NCI-H1694 (cell line): ENCODE measurements at places on chromosomes 1 and 21.

- no peak for DNase-seq
These were observed 30.1 kb upstream of the DUSP23 start for GRCh38 chr1:159750621-159751020.

- no peak for DNase-seq
These were observed 1.2 kb downstream of the RAB25 start for GRCh38 chr1:156062189-156062588.

GRCh38 chr1:71839876-71840275 is 442.5 kb downstream of the NEGR1 start:
- no peak for DNase-seq

DNA sequence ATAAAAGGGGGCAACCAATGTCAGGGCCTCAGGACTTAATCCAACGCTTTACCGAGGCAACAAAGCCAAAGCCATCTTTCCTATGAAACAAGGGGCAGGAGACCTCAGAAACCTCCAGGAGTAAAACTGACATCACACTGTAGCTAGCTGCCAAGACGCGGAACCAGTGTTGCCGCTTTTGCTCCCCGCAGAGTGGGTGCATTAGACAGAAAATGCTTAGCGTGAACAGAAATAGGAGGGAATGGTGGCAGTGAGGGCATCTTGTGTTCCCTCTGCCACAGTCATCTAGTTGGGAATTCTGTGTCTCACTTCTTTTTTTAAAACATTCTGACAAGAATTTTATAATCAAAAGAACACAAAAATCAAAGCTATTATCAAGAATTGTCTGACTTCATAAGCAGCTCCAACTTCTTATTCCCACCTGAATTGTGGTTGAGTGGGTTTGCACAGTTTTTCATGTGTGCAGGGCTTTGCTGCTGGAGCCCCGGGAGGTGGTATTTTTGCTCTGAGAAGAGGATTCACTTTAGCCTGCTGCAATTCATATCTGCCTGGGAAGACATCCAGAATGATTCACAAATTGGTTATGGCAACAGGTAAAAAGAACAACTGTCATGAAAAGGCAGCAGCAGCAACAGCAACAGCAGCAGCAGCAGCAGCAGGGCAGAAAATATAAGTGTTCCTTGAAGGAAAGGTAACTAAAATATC is 82.2 kb upstream of the DIRAS3 start:
- no peak for DNase-seq

DNA sequence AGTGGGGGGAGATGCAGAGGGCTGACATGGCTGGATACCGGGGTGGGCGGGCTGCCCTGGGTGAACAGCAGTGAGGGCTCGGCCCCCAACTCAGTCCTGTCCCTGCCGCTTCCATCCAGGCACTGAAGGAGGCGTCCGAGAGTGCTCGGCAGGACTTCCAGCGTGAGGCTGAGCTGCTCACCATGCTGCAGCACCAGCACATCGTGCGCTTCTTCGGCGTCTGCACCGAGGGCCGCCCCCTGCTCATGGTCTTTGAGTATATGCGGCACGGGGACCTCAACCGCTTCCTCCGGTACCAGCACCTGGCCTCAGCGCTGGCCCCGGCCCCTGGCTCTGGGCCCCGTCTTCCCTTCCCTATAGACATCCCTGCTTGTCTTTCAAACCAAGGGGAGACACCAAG is 15.6 kb downstream of the NTRK1 start:
- no peak for DNase-seq

DNA sequence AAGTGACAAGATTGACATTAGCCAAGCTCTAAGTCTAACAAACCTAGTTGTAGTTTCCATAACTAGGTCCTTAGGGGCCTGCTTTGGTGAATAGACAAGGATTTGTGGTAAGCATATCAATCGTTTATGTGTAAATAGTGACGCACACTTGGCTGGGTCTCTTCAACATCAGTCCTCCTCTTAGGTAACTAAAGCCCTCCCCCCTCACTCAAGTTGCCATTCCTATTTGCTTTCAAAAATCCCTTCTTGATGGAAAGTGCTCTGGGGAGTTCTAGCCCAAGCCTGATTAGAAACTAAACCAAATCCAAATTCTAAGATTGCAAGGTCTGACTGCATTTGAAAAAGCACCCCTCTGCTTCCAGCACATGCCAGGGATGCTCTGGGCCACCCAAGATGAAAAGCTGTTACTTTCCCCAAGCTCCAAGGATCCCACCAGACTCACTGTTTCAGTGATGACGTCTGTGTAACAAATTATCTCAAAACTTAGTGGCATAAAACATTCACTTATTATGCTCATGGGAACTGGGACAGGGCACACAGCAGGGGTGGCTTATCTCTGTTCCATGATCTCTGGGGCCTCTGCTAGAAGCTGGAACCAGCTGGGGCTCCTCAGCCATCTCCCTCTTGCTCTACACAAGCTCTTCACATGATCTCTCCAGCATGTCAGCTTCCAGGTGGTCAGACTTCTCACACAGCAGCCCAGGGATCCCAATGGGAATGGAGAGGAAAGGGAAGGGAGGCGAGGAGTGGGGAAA is 74.1 kb downstream of the RRAGC start:
- no peak for DNase-seq

DNA sequence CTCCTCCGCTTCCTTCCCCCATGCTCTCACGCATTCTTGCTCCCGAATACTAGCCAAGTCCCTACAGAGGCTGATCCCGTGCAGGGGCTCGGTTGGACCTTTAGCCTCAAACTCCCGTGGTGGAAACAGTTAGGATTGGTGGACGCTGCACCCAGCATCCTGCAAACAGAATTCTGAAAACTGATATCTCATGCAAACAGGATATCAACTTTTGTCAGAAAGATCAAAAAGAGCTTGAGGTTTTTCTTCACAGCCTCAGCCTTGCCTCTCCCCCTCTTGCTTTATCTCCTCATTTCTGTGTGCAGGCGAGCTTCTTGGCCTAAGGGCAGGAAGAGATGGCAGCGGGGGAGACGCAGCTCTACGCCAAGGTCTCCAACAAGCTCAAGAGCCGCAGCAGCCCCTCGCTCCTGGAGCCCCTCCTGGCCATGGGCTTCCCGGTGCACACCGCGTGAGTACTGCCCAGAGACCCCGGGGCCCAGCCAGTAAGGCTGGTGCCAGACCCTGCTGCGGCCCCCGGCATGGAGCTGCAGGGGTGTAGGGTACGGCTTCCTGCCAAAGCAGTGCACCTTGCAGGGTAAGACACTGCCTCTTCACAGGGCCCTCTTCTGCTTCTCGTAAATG is at the start of gene UBASH3A:
UBASH3A (plus strand) TSS at position 292 of the 621 bp plus-strand sequence; CDS start at position 336, 44 bp downstream.
- DNase-seq = no peak

- no peak for DNase-seq
These were observed 62.3 kb downstream of the RUNX1 start for GRCh38 chr21:34986561-34987500.

- DNase-seq = no peak
These were observed 5.3 kb downstream of the TCHH start for GRCh38 chr1:152109998-152110294.
